ENCODE measurements at places on chromosomes 1 and 21. TPM values are rescaled to one million over a fixed set of nuclear protein-coding genes. Genes with fewer than 3 reads are reported as not detected.
A peak's percentile ranks its signal among the peaks of the same experiment; 100 is the strongest.

The TSACC gene
- total RNA-seq: not detected

DNA sequence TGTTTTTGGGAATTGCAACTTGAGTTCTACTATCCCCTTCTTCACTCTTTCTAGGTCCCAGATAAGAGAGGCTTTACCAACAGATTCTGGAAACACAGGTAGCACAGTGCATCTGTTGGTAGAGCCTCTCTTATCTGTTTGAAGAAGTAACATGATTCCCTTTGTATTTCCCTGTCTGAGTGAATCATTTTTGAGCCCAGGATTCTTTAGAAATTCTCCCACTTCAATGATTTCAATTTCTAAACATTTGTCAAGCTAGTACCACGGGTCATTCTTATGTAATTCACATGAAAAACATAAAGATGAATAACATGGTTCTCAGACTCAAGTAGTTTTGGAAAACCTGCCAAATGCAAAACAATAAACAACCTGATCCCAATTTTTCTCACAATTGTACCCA lies 72.0 kb upstream of the DUSP10 start:
- no peak for DNase-seq

- peak; percentile 93 for DNase-seq
These were observed at the start of gene IL20 for GRCh38 chr1:206864939-206865671. IL20 (plus strand) TSS chr1:206865623; CDS start chr1:206865853, 230 bp downstream.

DNA sequence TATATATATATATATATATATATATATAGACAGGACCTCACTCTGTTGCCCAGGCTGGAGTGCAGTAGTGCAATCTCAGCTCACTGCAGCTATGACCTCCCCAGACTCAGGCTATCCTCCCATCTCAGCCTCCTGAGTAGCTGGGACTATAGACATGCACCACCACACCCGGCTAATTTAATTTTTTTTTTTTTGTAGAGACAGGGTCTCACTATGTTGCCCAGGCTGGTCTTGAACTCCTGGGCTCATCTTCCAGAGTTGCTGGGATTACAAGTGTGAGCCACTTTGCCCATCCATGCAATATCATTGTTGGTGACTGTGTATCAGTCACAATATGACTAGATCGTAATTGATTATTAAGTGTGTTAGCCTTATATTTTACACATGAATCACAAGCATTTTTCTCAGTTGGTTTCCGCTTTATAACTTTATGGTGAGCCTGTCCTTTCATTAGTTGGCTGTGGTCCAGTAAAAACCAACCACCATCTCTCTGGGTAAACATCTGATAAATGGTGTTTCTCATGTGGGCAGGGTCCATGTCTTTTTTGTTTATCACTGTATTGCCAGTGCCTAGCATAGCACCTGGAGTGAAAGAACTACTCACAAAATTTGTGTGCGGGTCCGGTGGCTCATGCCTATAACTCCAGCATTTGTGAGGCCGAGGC lies 63.6 kb downstream of the MYOM3 start:
- no peak for DNase-seq

GRCh38 chr1:40421431-40422384 lies 28.6 kb upstream of the ZFP69B start:
- DNase-seq: no peak

DNA sequence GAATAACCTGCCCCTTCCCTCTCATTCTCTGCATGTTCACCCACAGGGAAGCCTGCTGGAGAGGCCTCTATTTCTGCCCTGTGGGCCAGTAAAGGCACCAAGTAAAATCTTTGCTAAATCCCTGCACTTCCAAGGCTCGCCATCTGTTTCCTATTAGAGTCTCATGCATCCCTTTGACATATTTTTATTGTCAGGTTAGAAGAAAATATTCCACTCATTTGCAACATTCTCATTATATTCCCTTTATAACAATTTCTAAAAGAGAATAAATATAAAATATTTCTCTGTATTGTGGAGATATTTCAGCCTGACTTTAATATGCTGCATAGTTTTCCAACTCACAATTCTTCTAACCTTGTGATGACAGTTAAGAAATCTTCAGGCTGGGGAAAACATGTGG lies 340.4 kb upstream of the VAMP3 start:
- no peak for DNase-seq

DNA sequence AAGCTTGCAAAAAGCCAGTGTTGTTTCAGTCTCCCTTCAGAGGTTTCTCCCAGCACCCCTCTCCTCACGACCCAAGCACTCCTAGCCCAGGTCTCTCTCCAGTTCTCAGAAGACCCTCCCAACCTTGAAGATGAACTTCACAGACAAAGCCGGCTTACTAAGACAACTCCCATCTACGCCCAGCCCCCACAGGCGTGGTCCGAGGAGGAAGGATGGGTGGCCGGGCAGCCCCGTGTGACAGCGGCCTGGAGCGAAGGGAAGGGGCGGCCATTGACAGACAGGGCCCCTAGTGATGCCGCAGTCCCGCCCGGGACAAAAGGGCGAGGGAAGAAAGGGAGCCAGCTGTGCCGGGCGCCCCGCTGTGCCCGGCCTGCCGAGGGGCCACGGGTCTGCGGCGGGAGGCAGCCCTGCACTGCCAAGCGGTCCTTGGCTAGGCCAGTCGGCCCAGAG lies 6.9 kb downstream of the PAX7 start:
- no peak for DNase-seq

The LAD1 gene
- total RNA-seq: 0.19 TPM

DNA sequence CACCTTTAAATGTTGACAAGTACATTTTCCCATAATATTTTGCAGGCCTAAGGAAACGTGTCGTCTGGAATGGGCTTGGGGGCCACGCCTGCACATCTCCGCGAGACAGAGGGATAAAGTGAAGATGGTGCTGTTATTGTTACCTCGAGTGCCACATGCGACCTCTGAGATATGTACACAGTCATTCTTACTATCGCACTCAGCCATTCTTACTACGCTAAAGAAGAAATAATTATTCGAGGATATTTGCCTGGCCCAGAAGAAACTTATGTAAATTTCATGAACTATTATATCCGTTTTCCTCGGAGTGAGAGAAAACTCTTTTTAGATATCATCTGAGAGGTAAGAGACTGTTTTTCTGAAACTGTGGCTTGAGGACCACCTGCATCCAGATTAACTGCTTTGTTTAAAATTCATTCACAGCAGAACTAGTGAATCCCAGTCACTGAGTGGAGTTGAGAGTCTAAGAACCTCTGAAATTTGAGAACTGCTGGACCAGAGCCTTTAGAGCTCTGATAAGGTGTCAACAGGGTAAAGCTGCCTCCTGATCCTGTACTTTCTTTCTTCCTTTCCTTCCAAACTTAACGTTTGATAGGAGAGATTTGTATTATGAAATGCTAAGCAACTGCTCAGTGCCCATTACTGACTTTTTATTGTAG lies 811 bp downstream of the EXO1 start:
- DNase-seq: no peak

- DNase-seq: no peak
These were observed 7.4 kb upstream of the TIAM1 start for GRCh38 chr21:31351438-31351837.

DNA sequence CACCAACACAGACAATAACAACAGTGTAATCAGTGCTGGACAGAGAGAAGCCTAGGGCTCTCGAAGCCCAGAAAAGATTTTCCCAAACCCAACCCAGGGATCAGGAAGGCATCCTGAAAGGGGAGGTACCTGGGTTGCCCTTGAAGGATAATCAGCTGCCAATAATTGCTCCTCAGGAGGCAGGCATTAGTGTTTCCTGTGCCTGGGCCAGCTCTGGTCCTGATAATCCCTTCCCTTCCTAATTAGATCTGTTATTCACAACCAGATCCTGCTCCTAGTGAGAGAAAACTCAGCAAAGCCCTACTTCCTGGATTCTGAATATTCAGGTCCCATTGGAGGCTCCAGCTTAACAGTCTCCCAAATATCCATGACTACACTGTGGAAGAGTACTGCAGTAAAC lies 117.4 kb downstream of the DMRTA2 start:
- DNase-seq: no peak

DNA sequence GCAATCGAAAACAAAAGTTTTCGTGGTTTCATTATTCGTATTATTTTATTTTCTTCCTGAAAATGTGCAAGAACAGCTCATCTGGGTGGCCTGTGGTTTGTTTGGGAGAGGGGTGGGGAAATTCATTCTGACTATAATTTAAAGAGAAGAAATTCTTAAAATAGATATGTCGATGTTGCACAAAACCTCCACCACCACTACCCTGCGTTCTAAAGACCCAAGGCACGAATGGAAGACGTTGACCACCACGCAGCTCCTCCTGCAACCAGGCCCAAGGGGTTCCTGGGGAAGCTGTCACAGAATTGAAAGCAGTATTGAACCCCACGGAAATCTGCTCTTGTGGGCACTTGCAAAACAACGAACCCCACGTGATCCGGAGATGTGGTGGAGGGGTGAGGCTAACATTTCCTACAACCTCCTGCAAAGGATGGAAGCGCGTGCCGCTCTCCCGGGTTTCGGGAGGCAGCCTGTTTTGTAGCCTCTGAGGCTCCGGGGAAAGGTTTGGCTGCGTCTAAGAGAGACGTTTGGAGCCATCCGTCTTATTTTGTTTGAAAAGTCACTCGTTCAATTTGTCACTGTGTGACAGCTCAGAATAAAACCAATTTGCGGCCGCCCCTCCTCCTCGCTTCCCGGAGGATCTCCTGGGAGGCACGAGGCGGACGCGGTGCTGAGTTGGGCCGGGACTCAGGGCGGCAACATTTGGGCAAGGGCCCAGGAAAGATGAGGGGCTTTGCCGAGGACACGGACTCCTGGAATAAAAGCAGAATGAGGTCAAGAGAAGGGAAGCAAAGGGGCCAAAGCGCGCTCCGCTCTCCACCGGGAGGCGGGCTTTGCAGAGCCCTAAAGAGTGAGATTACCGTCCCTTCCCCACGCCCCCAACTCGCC lies 810 bp upstream of the HLX start:
- DNase-seq: no peak

GRCh38 chr1:231301990-231302389 lies 35.7 kb downstream of the EXOC8 start:
- no peak for DNase-seq

DNA sequence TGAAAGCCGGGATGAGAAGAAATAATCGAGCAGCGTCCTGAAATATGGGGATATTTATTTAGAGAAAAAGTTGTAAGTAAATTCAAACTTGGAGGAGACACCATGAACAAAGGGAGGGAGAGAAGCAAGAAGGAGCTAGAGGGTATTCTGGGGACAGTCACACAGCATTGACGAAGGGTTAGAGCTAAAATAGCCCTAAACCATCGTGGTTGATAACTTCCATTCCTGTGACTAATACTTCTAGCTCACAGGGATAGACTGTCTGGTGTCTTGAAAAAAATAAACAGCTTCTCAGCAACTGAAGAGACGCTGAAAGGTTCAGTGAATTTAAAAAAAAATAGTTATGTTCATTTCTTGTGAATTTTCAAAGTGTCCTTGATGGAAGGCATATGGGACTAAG lies 86.7 kb downstream of the LRRC53 start:
- no peak for DNase-seq

The FALEC gene
- total RNA-seq: not detected
